Central memory CD4-positive, alpha-beta T cell (primary cell): ENCODE measurements at places on chromosomes 16 and 17.
A peak's percentile ranks its signal among the peaks of the same experiment; 100 is the strongest.

- DNase-seq: no peak
Observed at GRCh38 chr17:65487161-65487560, 74.3 kb downstream of the AXIN2 start.

DNA sequence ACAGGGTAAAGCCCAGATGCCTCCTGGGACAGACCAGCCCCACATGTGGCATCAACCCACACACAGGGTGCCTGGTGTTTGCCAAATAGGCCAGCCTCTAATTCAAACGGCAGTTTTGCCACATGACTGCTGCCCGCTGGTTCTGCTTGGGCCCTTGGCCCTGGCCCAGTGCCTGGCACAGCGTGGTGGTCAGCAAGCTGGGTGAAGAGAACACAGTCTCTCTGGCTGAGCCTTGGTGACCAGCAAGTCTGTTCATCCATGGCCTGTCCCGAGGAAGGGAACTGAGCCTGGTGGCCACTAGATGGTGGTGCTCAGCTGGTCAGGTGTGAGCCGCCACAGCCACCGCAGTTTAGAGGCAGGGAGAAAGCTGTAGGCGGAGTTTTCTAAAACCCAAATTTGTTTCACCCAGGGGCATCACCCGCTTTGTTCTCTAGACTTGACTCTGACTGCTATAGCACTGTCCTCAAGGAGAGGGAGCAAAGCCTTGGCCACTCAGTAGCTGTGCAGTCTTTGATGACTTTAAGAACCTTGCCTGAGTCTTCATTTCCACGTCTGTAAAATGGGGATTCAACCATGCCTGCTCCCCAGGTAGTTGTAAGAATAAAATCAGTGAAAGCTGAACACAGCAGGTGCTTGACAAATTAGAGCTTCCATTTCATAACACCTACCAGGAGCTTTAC is 4.7 kb upstream of the GFAP start:
- DNase-seq: peak; percentile 44

- peak; percentile 76 for DNase-seq
Observed at GRCh38 chr16:50681021-50681885, at the start of gene SNX20. TSS of gene SNX20 (minus strand) at chr16:50681312. CDS start at chr16:50677526, 3,786 bp downstream.

- DNase-seq: no peak
Observed at GRCh38 chr17:3009411-3009920, 53.9 kb downstream of the OR1D5 start.

DNA sequence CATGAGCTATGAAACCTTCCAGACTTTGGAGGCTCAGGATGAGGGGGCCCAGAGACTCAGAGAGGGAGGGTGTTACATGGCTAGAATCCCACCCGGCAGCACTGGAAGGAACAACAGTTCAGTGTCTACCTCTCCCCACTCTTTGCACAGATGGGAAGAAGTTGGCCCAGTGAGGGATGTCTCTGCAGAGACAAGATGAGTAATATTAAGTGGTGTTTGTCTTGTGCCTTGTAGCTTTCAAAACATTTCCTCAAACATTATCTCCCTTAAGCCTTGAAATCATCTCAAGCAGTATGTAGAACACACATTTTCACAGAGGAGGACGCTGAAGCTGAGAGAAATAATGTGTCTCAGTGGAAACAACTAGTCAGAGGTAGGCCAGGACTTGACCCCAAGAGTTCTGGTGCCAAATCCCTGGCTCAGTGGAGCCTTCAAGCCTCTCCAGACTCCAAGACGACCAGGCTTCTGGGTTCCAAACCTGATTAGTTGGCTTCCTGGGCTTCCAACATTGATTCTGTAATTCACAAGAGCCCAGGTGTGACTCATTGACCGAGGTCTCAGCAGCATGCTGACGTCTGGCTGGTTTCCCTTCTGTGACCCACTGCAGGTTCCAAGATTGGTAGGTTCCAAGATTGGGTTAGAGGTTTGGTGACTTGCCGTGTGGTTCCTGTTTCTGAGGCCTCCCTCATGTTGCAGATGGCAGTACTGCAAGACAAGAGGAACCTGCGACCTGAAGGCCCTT is 7.4 kb downstream of the RNF112 start:
- DNase-seq: peak; percentile 15

DNA sequence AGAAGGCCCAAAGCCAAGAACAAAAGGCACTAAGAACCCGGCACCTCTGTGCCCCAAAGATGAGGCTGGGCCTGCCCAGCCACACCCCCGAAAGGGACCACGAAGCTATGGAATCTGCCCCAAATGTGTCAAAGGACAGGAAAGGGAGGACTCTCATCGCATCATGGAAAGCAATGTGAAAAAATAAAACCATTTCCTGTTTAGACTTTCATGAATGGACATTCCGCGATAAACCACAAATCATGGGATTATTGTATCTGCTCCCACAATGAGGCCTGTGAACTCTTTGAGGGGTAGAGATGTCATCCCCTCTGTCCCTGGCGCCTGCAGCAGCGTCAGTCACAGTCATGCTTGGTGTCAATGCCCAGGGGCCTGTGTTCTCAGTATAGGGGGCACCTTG is 135.0 kb downstream of the COPRS start:
- no peak for DNase-seq

GRCh38 chr17:2030779-2031163 is 818 bp downstream of the DPH1 start:
- no peak for DNase-seq

DNA sequence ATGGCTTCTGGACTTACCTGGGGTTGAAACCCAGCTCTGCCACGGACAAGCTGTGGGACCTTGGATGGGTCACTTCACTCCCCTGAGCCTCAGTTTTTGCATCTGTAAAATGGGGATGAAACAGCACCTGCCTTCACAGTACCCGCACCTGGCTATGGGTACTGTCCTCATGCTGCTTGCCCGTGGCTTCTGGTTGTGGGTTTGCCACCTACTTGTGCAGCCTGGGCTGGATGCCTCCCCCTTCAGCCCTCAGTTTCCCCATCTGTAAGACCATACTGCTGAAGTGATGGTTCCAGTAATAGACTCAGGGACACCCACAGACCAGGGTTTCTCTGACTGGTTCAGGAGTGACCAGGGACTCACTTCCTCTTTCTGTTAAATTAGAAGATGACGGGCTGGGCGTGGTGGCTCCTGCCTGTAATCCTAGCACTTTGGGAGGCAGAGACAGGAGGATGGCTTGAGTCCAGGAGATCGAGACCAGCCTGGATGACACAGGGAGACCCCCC is 9.4 kb downstream of the GLIS2 start:
- no peak for DNase-seq

GRCh38 chr16:89322321-89323119 is 105.0 kb downstream of the ZNF778 start:
- DNase-seq: no peak

DNA sequence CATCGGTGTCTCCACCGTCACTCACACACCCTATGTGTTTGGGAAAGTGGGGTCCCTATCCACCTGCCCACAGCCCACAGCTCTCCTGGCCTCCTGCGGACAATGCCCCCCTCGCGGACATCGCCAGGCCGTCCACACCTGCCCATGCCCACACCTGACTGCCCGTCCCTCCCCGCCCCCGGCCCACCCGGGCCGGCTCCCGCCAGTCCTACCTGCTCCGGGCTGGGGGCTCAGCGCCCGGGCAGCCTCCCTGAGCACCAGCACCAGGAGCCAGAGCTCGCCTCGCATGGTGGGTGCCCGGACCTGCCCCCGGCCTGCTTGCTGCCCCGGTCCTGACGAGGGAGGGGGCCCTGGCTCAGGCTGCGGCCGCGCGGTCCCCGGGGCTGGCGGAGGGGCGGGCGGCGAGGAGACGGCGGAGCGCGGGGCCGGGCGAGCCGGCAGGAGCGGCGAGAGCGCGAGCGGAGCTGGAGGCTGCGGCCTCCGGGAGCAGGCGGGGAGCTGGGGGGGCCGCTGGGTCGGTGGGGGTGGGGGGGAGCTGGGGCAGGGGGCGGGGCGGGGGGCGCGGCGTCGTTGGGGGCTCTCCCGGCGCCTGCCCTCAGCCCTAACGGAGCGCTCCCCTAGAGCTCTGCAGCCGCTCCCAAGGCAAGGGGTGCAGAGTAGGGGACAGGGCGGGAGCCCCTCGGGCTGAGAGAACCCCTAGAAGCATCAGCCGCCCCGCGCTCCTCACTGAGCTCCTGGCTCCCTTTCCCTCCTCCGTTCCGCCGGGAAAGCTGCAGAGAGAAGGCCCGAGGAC is at the start of gene PLXDC1:
Gene PLXDC1, minus strand, starts transcription at position 488 of the 793 bp plus-strand sequence. Its CDS starts 200 bp downstream, at position 288.
- DNase-seq: no peak

- DNase-seq: no peak
Observed at GRCh38 chr16:7316281-7316888, 16.3 kb upstream of the RBFOX1 start.

DNA sequence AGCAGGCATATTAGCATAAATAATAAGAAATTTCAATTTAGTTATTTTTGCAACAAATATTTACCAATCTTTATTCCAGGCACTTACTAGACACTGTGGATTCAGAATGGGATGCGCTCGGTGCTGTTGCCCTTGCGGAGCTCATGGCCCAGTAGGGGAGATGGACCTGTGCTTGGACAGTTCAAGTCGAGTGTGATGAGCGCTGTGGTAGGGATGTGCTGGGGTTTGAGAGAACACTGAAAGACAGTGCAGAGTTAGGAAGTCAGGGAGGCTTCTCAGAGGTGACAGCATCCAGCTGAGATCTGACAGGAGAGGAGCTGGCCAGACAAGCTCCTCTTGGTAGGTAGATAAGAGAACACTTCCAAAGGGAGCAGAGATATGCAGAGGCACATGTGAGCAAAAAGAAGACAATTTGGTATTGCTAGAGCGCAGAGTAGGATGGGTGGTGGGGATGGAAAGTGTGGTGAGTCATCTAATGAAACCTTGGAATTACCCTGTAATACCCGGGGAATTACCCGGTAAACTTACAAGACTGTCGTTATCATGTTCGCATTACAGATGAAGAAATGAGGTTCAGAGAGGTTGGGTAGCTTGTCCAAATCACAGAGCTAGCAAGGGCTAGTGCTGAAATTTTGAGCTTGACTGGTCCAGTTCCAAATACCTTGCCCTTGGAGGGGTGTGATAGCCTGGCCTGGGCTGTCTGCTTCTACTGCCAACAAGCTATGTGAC is 298.1 kb upstream of the N4BP1 start:
- no peak for DNase-seq

DNA sequence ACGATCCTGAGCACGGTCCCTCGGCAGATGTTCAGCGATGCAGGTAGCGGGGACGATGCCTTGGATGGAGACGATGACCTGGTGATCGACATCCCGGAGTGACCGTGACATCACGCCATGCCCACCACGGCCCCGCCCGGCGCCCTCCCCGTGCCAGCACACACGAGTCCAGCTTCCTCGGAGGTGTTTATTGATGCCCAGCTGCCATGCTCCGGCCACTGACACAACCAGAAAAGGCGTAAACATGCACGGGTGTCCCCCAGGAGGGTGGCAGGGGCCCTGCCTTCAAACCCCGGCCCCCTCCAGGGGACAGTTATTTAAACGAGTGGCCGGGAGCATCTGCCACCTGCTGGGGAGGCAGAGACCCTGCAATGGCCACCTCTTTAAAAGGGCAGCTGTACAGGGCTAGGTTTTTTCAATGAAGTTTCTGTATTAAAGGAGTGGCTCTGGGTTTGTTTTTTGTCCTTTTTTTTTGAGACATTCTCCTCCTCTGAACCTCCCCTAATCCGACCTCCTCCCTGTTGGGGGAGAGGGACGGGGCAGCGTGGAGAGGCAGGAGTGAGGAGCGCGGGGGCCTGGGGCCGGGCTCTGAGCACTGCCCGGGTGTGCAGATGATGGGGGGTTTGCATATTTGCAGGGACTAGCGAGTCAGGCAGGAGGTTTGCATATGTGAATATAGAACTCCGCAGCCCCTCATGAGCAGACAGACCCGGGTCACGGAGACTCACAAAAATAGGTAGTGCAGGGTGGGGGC is 5.3 kb downstream of the DOC2A start:
- DNase-seq: peak; percentile 21

DNA sequence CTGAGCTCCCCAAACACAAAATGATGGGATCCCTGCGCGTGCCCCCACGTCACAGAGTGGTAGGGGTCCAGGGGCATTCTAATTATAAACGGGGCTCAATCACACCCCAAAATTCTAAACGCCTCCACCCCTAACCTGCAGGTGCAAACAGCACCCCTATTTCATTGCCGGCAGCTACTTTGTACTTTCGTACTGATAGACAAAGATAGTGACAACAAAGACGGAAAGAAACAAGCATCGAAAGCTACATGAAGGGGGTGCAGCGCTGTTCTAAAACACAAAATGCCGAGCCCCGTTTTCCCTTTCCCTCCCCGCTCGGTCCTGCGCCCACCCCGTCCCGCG is 13.9 kb downstream of the MIS12 start:
- peak; percentile 1 for DNase-seq

GRCh38 chr16:30609002-30609925 is 925 bp downstream of the ZNF689 start:
- no peak for DNase-seq

- DNase-seq: no peak
Observed at GRCh38 chr16:79679334-79679733, 78.8 kb upstream of the MAF start.

DNA sequence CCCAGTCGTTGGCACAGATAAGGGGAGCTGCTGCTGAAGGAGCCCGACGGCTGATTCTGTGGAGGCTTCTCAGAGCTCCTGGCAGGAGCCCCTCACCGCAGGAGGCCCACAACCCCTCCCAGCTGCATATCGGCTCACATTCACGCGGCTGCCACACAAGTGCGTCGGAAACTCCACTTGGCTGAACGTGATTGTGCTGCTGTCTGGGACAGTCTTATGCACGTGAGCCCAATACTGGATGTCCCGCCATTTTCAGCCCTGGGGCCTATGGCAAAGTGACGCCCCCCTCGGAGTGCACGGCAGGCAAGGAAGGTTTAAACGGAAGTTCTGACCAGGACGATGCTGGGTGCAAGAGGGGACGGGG is 8.7 kb upstream of the PITPNA start:
- no peak for DNase-seq

- DNase-seq: no peak
Observed at GRCh38 chr16:23403547-23403946, 49.4 kb downstream of the COG7 start.

- no peak for DNase-seq
Observed at GRCh38 chr17:44501866-44502375, 1.3 kb downstream of the GPATCH8 start.

DNA sequence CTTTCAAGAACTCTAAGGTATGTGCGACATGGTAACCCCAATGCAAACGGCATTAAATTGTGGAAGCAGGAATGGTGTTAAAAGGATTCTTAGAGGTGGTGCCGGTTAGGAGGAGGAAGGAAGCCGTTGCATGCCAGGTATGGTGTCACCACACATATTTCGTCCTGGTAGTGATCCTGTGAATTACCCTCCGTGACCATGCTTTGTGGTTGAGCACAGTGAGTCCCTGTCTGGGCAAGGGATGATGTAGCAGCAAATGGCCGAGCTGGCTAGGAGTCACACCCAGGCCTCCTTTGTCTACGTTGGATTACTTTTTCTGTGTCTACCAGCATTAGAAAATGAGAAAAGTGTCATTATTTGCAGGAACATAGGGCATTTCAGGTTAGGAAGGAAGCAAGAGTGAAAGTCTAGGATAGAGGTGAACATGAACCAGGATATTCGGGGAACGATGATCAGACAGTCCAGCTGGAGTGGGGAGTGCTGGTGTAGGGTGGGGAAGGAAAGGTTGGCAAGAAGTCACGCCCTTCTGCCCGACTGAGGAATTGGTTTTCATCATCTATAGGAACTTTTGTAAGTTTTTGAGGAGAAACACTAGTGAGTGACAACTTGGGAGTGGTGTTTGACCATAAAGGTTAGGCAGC is 123.5 kb downstream of the PRKCA start:
- DNase-seq: no peak

GRCh38 chr17:41480136-41480535 is 815 bp downstream of the KRT35 start:
- DNase-seq: no peak

GRCh38 chr16:3084969-3085670 is 14.0 kb downstream of the ZSCAN10 start:
- DNase-seq: no peak
